SK-N-SH (cell line): ENCODE measurements at places on chromosomes 3 and 15. TPM values are rescaled to one million over a fixed set of nuclear protein-coding genes. Genes with fewer than 3 reads are reported as not detected.

FOXL2 gene
- polyA plus RNA-seq: not detected in 2 replicates

SENP8 gene
- polyA plus RNA-seq: 1.4 and 1.7 TPM in 2 replicates

SLC49A4 gene
- polyA plus RNA-seq: 6.4 and 9.1 TPM in 2 replicates

ANAPC13 gene
- polyA plus RNA-seq: 63.5 and 76.4 TPM in 2 replicates

SAMD7 gene
- not detected in 2 replicates for polyA plus RNA-seq

P3H2 gene
- 2.8 and 3.3 TPM in 2 replicates for polyA plus RNA-seq

ARID3B gene
- 3.0 and 3.7 TPM in 2 replicates for polyA plus RNA-seq

ADAMTS17 gene
- polyA plus RNA-seq: not detected in 2 replicates

MOBP gene
- not detected in 2 replicates for polyA plus RNA-seq

LRRC31 gene
- polyA plus RNA-seq: not detected in 2 replicates

ANKRD34C gene
- not detected in 2 replicates for polyA plus RNA-seq

RPP25 gene
- 1.7 TPM in 2 replicates for polyA plus RNA-seq

CACNA2D3 gene
- 0.15 and 0.36 TPM in 2 replicates for polyA plus RNA-seq

RLBP1 gene
- polyA plus RNA-seq: not detected in 2 replicates

SYNPR gene
- polyA plus RNA-seq: not detected in 2 replicates

SPTBN5 gene
- polyA plus RNA-seq: 0.23 TPM in 2 replicates

SOX14 gene
- polyA plus RNA-seq: not detected in 2 replicates
